ENCODE measurements at places on chromosomes 16 and 17.

DNA sequence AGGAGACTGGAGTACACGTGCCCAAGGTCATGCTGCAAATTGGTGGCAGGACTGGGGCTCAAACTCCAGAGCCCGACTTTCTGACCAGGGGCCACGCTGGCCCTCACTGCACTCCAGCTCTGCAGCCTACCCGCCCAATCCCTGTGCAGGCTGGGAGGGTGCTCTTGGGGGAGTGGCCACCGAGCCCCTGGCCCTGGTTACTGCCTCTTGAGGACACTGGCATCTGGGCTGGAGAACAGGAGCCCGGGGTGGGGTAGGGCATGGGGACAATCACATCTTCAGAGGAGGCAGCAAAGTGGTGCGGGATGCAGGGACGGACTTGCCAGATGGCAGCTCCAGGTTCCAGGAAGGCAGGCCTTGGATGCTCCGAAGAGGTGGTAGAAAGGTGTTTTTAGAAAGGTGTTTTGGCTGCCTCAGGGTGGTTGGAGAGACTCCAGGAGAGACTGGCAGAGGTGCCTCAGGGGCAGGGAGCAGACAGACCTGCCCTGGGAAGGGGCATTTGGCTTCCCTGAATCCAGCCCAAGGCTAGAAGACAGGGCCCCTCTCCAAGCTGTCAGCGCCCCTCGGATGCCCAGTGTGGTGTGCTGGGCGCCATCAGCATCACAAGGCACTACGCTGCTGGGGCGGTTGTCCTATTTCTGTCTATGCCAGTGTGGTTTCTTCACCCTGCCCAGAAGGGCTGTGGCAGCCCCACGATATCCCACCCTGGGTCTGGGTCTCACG is 220.6 kb downstream of the NTN1 start:
- DNase-seq: no peak

- DNase-seq: no peak
Measured at GRCh38 chr16:61820398-61820797, 215.8 kb downstream of the CDH8 start.

DNA sequence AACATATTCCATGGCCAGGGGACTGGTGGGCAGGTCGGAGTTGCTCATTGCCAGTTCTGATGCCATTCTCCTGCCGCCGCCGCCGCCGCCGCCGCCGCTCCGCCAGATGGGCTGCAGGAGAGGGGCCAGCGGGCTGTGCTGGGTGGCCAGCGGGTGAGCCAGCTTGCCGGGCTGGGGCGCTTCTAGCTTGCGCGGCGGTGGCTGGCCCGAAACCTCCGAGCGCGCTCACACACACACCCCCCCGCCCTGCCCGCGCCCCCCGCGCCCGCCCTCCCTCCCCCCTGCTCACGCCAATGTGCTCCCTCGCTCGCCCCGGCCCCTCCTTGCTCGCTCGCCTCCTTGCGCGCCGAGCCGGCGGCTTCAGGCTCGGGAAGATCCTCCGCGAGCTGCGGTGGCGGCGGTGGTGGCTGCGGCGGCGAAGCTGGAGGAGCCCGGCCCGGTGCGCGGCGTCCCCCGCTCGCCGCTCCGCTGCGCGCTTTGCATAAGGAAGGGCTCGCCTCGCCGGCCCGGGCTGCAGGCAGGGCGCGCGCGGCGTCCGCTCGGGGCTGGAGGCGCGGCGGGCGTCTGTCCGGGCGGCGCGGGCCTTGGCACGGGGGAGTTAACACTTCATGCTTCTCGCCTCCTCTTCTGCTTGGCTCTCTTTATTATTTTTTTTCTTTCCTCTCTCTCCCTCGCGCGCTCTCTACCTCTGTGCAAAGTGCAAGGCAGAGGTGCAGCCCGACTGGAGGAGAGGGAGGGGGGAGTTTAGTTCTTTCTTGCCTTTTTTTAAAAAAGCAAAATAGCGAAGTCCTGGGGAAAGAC is 500 bp downstream of the MAF start:
- peak; percentile 50 for DNase-seq

DNA sequence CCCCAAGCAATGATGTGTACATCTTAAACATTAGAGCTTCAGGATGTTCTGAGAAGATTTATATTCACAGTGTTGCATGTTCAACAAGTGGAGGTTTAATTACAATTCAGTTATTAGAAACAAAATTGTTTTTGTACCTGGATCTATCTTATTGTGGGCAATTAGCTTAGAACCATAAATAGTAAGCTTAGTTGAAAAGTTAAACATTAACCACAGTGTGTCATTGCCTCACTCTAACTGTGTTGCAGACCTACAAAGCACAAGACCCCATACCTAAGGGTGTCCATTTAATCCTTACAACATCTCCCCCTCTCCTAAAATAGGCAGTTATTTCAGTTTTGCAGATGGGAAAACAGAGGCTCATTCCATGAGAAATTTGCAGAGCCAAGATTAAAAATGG is 632.0 kb upstream of the SOX9 start:
- DNase-seq: no peak

- DNase-seq: no peak
Measured at GRCh38 chr16:89359264-89360147, 130.9 kb downstream of the ANKRD11 start.
